ENCODE measurements at places on chromosomes 5 and 9. TPM values are rescaled to one million over a fixed set of nuclear protein-coding genes. Genes with fewer than 3 reads are reported as not detected.

Gene TCF7
- 2.8 TPM for total RNA-seq

Gene CDH9
- total RNA-seq, result not detected

Gene PALM2AKAP2
- total RNA-seq, result 26.4 TPM

Gene PBX3
- total RNA-seq, result 17.2 TPM

Gene NKD2
- 2.9 TPM for total RNA-seq

Gene PGM5
- total RNA-seq, result 3.4 TPM

Gene TAF11L10
- total RNA-seq, result not detected
